ENCODE measurements at places on chromosomes 6 and 20.

- peak; percentile 41 for DNase-seq
These were observed at the start of gene GJA1 for GRCh38 chr6:121435444-121436069. Gene GJA1 (plus strand): TSS chr6:121435646. CDS start chr6:121446848, 11,202 bp downstream.

DNA sequence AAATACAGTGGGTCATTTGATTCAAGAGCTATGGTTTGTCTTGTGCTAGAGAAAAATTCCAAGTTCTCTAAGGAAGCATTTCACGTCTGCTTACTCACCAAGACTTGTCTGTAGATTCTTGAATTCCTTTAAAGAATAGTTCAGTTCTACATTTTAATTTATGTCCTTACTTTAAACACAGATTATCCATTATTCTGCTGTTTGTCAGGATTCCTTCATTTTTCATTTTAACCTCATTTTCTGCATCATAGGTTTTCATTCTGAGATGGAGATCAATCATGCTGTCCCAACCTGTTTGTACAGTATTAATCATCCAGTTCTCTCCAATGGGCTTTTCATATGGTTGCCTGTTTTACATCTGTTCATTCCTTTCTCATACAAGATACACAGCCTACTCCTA lies 24.5 kb upstream of the POPDC3 start:
- no peak for DNase-seq

DNA sequence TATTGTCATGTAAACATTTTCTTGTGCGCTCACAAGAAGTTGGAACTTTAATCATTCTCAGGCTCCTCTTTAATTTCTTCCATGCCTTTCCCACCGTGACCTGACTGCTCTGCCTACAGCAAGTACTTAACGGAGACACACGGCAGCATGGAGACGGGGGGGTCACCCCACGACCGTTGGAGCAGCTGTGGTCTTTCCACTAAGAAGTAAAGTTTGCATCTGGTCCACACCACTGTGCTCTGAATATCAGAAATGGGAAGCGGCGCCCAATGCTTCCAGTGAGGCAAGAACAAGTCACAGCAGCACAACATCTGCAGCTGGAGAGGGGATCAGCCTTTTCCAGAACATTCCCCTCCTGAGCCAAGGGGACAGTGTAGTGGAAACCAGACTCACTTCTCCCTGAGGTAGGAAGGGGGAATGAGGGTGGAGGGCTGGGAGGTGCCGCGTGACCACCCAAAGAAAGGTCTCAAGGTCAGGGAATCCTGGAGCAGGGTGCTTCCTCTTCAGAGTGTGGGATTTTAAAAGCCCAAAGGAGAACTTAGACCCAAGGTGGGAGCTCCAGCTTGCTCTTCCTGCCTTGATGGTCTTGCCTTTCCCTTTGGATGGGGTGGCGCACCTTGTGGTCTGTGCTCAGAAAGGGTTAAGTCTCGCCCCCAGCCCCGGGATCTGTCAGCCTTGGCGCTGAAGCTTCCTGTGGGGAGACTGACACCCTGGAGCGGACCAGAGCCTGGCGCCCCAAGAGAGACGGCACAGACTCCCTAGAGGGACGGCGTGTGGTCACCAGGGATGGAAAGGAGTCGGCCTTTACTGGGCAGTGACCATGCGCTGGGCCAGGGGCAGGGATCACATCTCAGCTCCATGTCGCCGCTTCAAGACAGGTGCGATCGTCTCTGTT lies 25.6 kb upstream of the SMOC2 start:
- DNase-seq, result no peak

DNA sequence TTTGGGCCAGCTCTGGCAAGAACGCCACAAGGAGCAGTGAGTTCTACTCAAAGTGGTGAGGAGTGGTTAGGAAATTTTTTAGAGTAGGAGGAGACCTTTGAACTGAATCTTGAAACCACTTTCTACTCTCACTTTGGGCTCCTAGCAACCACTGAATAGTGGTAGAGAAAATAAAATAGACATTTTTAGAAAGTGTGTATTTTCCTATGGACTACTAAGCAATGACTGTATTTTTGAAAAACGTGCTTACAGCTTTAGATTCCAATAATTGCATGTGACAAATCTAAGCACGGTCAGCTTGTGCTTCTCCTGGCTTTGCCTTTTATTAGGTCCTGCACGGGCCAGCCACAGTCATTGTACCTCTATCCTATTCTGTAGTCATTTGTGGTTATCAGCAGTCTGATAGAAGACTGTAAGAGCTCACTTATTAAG lies 8.7 kb upstream of the IFNGR1 start:
- DNase-seq, result no peak

DNA sequence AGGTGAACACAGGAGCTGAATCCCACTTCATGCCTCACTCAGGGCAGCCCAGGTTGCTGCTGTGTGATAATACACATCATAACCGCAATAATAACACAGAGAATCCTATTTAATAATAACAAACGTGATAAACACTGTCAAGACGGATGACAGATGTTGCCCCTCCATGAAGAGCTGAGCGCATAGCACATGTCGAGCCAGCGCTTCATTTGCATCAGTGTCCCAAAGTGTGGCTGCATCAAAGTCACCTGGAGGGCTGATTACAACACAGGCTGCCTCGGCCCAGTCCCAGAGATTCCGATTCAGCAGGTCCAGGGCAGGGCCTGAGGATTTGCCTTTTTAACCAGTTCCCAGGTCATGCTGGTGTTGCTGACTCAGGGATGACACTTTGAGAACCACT lies 198.5 kb downstream of the QKI start:
- DNase-seq, result no peak

DNA sequence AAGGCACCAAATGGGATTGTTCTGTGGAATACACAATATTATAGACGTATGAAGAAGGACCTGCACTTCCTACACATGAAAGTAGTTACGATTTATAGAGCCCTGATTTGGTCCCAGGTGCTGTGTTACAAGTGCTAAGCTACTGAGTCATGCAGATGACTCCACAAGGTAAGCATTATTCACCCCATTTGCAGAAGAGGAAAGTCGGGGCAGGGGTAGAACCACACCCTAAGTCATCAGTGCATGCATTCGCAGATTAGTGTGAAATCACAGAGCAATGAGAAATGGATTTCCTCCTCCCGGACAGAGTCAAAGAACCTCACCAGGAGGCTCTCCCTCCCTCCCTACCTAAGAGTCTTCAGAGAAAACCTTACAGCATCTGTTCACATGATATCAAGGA lies 279.5 kb downstream of the LRFN2 start:
- DNase-seq, result no peak

DNA sequence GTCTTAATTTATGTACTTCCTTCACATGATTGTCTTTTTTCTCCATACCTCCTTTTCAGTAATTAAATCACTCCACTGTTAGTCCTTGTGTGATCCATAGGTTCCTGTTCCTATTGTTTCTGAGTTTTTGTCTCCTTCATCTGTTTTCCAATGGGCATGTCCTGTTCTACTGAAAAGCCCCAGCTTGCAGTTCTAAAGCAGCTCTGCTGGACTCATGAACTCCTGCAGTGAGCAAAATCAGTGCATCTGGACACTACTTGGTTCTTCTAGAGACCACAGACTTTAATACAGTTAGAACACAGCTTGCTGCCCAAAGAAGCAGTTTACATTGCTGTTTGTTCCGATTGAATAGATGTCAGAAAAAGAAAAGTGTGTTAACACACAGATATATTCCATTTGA lies 593.3 kb upstream of the HS3ST5 start:
- DNase-seq, result no peak

DNA sequence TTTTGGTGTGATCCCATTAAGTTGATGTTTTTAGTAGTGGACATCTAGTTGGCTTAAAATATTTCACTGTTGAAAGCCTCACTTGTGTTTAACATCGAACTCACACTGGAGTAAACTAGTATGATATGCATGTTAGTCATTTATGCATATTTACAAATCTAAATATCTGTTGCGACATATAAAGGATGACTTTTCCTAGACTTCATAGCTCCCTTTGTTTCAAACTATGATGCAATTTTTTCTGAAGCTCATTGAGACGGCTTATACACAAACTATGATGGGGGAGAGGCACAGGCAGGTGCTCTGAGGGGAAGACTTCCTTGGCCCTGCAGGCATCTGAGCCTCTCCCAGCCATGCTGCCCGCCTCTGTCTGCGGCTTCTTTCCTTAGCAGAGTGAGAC lies 11.8 kb upstream of the FOXC1 start:
- no peak for DNase-seq

GRCh38 chr6:47653706-47654105 lies 44.7 kb upstream of the ADGRF4 start:
- no peak for DNase-seq

DNA sequence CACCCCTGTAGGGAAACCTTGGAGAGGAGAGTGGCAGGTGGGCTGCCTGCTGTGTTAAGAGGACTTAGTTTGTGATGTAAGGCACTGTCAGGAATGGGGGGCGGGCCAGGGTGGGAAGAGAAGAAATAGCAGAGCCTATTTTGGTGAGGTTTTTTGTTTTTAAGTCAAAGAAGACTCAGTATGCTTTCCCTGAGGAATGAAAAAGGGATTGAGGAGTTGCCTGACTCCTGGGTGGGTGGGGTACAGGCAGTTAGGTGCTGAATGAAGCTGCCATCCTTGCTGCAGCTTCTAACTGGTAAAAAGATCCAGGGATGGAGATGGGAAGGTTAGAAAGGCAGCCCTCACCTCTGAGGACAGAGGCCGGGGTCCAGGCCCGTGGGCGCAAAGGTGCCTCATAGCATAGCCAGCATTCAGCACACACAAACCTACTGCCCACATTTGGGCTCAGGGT lies 37.9 kb downstream of the PLCG1 start:
- no peak for DNase-seq

DNA sequence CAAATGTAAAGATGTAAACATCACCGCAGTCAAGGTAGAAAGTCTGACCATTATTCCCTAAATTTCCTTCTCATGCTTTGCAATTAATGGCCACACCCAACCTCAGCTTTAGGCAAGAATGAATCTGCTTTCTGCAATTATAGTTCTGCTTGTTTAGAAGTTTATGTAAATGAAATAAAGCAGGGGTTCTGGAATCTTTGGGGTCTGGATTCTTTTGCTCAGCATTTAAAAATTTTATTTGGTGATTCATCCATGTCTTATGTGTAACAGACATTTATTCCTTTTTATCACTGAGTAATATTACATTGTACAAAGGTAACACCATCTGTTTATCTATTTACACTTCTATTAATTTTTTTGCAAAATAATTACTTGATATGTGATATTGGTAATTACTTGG lies 613.6 kb downstream of the UTRN start:
- no peak for DNase-seq

GRCh38 chr20:43840382-43841070 lies 74.1 kb upstream of the TOX2 start:
- DNase-seq, result peak; percentile 17

- DNase-seq, result no peak
These were observed 30.7 kb downstream of the ASIP start for GRCh38 chr20:34271956-34272355.

GRCh38 chr6:108157234-108157980 lies 8.4 kb upstream of the NR2E1 start:
- peak; percentile 25 for DNase-seq

GRCh38 chr6:91634791-91635190 lies 1047.9 kb upstream of the MAP3K7 start:
- no peak for DNase-seq

- no peak for DNase-seq
These were observed 58.1 kb upstream of the SHLD1 start for GRCh38 chr20:5691918-5692618.

DNA sequence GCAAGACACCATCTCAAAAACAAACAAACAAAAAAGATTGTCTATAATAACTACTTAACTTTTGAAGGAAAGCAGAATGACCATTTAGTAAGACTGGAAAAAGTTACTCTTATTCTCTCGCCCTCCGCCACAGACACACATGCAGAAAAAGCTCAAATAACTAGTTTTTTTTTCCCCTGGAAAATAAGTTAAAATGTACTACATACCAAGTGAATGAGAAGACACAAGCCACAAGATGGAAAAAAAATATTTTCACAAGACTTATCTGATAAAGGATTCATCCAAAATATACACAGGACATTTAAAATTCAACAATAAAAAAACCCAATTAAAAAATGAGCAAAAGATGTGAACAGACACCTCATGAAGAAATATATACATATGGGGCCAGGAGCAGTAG lies 31.9 kb downstream of the NUDT3 start:
- DNase-seq, result no peak

DNA sequence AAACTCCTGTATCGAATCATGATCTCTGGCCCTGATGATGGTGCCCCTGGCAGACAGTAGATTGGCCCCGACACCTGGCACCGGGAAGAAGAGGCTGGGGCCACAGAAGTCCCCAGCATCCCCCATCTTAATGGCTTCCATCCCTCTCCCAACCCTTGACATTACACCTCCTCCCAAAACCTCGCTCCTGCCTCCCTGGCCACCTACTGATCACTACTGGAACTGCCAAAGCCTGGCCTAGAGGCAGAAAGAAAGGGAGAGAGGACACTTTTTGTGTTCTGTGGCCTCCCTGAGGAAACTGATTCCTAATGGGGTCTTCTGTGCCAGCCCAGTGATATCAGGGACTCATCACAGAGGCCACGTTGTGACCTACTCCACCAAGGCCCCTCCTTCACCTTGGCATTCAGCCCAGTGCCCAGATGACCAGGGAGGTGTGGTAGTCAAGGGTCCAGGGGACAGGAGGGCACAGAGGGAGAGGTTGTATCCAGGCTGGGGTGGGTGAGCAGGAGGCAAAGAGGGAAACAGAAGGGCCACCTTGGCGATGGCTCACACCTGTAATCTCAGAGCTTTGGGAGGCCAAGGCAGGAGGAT lies 6.1 kb downstream of the C20orf173 start:
- peak; percentile 59 for DNase-seq

- DNase-seq, result no peak
These were observed 12.3 kb upstream of the FAM110A start for GRCh38 chr20:821046-821730.

DNA sequence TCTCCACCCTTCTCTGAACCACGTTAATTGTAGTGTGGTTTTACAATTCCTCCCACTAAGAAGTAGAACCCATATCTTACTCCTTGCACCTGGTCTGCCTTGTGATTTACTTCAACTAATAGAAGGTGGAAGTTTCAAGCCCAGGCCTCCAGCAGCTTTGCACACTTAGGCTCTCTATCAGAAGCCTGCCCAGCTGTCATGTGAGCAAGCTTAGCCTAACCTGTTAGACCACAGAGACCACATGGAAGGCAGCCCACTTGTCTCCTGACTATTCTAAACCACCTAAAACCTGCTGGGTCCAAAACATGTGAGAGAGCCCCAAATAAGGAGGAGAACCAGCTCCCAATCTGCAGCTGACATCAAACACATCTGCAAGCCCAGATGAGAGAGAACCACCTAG lies 127.6 kb upstream of the BTBD3 start:
- DNase-seq, result no peak

Measured in endothelial cell (in vitro differentiated cells).